ENCODE measurements at places on chromosomes 12 and 14.

DNA sequence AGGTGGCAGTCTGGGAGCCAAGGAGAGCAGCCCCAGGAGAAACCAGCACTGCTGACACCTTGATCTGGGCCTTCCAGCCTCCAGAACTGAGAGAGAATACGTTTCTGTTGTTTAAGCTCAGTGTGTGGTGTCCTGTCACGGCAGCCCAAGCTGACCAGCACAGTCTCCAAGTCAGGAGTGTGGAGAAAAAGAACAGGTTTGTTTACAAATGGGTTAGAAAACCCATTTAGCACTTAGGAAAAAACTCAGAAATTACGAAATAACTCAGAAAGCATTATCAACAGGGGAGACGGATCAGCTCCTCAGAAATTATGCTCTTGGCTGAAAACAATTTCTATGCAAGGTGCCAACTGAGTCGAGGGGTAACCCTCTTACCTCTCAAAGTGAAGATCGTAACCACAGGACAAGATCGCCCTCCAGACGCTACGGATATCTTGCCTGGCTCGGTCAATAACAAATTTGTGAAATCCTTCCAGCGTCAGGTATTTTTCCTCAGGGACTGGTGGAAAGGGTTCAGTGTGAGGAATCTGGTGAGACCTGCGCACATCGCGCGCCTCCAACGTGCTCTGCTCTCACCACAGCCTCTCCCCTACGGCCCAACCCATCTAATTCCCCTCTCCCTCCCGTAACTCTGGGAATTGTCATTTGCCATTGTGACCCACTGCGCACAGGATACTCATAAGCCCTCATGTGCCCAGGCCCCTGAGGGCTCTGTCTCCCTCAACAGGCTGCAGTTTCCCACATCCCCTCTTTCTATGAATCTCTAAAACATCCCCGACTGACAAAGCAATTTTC, 50.2 kb downstream of the TRAFD1 start:
- DNase-seq: no peak

GRCh38 chr12:127964717-127965116, 302.3 kb upstream of the TMEM132C start:
- no peak for DNase-seq

DNA sequence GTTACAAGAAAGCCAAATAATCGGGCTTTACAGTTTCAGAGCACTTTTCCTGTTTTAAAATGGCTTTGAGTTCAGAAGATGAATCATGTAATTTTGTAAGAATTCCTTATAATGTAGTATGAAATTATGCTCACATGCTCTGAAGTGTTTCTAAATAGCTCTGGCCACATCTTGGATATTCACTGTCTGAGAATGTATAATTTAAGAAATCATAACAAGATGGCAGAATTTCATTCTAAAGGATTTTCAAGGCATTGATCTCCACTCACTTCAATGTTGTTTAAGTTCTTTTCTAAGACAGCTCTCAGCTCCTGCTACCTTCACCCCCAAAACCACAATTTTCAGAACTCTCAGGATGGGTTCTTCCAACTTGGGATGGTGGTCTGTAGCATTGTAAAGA, 180.1 kb downstream of the DACT1 start:
- no peak for DNase-seq

- no peak for DNase-seq
These were observed 50.4 kb upstream of the PLEKHG3 start for GRCh38 chr14:64653900-64654245.

DNA sequence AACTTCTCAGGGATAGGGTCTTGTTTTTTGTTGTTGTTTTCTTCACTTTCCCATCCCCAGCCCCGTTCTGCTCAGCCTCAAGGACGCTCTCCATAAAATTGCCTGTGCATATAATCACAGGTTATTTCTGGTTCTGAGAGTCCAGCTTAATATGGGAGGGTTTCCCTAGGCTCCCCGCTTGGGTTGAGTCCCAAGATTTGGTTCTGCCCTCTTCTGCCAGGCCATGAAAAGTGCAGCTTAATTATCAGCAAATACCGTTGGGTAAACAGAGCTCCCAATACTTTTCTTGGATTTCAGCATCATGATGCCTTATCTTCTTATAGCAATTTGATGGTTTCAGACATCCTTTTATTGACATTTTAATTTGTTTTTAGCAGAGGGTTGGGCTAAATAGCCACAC, 75.6 kb downstream of the GRIN2B start:
- no peak for DNase-seq
